ENCODE measurements at places on chromosomes 4 and X.

DNA sequence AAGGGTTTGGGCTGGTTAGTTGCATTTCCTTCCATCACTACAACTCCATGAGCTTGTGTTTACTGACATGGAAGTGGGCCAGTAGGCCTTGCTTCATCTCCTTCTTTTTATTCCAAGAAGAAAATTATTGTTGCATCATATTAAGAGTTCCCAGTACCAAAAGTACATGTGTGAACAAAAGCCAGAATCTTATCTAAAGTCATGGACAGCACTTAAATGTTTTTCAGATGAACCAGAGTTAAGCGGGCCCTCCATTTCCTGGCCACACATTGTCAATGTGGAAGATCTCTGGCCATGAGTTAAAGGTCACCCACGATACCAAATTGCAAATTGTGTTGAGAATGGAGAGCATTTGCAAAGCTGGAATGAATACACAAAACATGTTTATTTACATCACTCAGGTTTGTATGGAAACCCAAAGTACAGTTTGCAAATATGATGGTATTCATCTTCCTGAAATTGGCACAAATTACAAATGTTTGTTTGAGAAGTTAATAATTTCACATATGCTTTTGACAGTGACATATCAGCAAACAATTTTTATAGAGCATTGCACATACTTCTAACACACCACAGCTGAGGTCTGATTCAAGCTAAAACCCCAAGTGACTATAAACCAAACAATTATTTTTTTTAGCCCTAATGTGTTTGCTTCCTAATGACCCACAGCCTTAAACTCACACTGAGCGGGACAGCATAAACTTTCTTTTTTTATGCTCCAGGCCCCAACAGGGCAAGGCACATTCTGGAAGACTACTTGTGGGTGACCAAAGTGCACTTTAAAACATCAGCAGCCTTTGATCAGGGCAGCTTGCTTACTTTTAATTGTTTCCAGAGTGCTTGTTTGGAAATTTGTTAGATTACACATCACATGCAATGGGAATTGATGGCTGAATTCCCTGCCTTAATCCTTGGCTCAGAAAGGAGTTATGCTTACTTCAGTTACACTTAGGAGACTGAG, 502.9 kb upstream of the SLIT2 start:
- DNase-seq: no peak

DNA sequence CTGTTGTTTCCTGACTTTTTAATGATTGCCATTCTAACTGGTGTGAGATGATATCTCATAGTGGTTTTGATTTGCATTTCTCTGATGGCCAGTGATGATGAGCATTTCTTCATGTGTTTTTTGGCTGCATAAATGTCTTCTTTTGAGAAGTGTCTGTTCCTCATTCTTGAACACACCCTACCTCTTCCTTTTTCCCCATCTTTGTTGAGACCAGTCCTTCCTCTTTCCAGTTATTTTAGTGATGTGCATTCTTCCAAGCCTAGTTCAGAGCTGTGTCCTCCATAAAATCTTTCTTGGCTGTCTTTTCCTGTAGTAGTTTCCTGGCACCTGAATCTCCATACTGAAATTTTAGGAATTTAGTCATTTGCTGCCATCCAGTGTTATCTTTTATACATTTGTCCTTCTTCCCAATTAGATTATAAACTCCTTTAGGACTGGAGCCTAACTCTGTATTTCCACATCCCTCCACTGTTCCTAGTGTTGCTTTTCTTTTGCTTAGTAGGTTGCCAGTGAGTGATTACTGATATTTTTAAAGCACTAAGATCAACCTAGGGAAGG, 11.4 kb downstream of the FHIP1A start:
- DNase-seq: no peak

DNA sequence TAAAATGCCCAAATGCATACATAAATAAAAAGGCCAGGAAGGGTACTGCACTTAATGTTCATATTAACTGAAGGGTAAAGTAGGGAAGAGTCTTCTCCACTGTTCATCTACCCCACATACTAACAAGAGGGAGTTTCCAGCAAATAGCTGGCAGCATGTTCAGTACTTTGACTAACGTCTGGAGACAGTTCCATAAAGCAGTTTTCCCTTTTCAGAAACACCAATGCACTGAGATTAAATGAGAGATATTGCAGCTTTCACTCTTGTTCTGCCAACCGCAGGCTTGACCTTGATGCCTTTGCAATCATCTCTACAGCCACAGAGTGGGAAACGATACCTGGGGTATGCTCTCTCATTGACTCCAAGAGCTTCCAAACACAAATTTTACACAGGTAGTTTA, 2123.1 kb upstream of the TENM3 start:
- DNase-seq: no peak

DNA sequence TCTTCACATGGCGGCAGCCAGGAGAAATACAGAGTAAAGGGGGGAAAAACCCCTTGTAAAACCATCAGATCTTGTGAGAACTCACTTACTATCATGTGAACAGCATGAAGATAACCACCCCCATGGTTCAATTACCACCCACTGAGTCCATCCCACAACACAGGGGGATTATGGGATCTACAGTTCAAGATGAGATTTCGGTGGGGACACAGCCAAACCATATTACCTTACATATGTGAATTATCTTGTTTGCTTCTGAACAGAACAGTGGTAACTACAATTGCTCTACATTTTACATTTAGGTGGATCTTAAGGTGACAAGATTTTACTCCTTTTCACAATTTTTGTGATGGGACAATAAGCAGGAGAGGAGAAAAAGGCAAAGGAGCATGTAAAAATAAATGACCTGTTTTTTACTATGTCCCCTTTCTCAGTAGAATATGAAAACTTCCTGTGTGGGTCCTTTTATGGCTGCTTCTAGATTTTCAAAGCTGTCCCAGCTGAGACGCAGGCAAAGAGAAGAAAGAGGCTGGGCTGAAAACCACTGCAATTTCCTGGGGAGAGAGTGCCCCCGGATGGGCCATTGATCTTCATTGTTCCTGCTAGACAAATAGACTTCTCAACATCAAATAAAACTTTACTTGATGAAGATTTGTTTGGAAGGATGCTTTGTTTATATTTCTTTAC, 45.9 kb upstream of the PGM2 start:
- DNase-seq: no peak

DNA sequence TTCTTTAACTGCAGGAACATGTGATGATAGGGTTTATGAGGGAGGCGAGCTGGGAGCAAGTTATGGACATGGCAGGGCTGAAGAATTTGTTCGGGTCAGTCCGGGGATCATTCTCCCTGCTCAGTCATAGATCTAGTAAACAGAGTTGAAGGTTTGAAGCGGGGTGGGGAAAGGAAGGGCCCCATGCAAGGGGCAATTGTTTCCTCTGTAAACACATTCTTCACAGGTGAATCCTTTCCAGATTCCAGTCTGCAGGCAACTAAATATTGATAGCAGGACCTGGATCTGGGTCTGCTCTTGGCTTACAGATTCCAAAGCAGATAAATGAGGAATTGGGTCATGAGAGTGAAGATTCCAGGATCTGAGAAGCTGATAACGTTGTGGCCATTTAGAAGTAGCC, 44.3 kb upstream of the ARHGAP24 start:
- no peak for DNase-seq

DNA sequence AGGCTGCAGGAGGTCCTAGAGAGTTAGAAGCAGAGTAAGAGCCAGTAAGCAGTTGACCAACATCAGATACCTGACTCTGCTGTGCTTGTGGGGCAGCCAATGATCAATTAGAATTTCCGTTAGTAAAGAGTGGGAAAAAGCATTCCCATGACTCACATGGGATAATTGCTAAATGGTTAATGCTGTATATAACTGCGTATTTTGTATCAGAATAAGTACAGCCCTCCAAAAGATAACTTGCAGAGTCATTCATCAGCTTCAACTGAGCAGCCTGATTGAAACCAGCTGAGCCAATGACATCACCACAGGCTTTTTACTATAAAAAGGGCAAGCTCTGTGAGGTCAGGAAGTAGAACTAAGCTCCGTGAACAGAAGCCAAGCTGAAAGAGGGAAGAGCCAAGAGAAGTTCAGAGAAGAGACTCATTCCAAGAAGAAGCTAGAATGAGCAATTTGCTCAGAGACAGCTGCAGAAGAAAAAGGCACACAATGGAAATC, 67.9 kb downstream of the PPP3CA start:
- DNase-seq: no peak

- DNase-seq: peak; percentile 81
Measured at GRCh38 chr4:181793096-181793495, 450.1 kb upstream of the TENM3 start.

DNA sequence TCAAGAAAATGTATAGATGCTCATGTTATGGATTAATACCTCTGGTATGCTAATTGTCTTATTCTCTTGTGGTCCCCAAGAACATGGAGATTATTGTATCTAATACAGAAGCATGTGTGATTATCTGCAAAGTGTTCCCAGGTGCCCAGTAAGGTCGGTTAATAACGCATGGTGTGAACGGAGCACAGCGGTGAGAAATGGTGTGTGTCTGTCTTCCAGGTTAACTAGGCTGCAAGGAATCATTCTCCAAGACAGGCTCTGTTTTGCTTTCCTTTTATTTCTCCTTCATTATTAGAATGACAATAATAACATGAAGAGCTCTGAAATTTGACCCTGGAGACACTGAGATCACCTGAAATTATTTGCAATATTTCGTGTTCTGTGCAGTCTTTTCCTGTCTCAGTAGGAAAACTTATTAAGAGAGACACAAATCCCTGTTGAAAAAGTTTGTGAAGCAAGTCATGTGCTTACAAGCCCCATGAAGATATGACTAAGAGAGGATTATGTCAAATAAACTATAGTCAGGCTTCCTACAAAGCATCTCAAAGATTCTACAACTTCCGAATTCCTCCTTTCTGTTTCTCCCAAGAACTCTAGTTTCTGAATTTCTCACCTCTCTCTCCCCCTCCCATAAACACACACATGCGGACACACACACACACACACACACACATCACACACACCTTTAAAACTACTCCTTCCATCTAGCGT, 230.9 kb downstream of the HS3ST1 start:
- no peak for DNase-seq

Data from DMS79 (cell line).